Heart right ventricle (tissue), 16 donors: ENCODE measurements at places on chromosomes 4 and X. TPM values are rescaled to one million over a fixed set of nuclear protein-coding genes. Genes with fewer than 3 reads are reported as not detected.
A peak's percentile ranks its signal among the peaks of the same experiment; 100 is the strongest.

DNA sequence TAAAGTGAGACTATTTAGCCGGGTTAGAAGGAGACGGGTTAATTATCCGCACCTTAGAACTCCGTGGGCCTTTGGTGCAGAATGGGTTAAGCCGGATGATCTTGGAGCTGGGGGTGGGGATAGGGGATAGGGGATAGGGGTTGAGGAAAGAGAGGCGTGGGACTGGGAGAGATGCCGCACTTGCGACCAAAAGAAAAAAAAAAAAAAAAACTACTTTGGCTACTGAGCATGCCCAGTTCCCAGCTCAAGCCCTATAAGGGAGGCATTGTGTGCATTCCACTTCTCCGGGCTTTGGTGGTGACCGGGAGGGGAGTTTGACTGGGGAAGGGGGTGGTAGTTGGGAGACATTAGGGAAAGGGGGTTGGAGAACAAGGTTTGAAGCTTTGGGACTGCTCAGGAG, at the start of gene SLITRK4:
SLITRK4 (minus strand) TSS at position 187 of the 400 bp plus-strand sequence. CDS start 4,993 bp downstream, outside the sequence.
- peaks cover 30% of the 10 kb centered on the region for H3K27me3 ChIP-seq
- peak within 1 kb of the TSS; percentile 18 for H3K4me3 ChIP-seq
- no peaks in the 10 kb centered on the region for H3K4me1 ChIP-seq
- no peak within 1 kb of the TSS for H3K27ac ChIP-seq
- no peaks in the 10 kb centered on the region for H3K36me3 ChIP-seq

The TIMM8A gene
- total RNA-seq: 19.5 TPM

DNA sequence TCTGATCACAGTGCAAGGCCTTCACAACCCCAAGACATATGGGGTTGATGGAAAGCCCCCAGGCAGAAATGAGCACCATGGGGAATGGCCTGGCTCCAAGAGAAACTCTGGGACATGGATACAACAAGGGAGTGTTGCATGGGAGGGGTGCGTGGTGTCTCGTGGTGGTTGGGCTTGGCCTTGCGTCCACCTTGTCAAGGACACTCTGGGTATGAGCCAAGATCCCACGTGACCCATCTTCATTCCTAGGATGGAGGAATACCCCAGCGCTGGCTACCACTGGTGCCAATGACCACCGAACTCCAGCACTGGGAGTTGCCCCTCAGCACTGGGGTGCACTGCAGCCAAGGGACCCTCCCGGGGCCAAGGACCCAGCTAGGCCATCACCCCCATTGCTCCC, 267.5 kb upstream of the AGTR2 start:
- no peak for DNase-seq
- H3K4me3 ChIP-seq: no peak overlapping the region
- no peaks in the 10 kb centered on the region for H3K36me3 ChIP-seq
- H3K4me1 ChIP-seq: no peaks in the 10 kb centered on the region
- H3K27me3 ChIP-seq: no peaks in the 10 kb centered on the region

The F8A2 gene
- total RNA-seq: not detected

The ZNF280C gene
- total RNA-seq: 2.1 TPM

The PDZD11 gene
- total RNA-seq: 41.2 TPM

DNA sequence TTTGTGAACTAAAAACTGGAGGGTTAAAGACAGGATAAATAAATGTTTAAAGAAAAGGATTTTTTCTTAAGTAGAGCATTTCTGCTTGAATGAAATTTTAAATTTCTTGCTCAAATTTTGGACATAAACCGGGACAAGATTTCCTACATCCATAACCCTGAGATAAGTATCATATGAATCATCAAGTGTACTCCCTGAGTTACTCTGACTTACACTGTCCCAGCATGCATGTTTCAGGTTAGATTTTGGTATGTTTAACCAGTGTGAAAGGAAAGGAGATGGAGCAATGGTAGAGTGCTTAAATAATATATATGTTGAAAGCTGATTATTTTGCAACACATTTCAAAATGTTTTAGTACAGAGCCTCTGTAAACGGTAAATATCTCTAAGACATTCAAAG, 175.2 kb downstream of the ADGRL3 start:
- DNase-seq: no peak
- H3K36me3 ChIP-seq: no peaks in the 10 kb centered on the region
- H3K4me1 ChIP-seq: no peaks in the 10 kb centered on the region

DNA sequence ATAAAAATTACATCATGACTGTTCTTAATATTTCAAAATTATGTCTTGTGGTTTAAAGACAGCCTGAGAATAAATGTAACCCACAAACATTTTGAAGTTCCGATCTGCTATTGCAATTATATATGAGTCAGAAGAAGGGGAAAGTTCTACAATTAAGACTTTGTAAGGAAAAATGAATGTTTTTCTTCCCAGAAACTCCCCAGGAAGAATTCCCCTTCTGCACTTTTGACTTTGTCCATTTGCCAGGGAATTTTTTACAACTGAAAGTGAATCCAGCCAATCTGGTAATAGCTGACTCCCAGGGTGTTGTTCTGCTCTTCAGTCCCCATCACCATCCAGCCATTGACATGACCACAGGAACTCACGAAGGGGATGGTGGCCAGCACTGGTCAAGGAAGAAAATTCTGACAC, 61.6 kb upstream of the NOCT start:
- H3K4me1 ChIP-seq: no peaks in the 10 kb centered on the region
- H3K27ac ChIP-seq: peak overlapping the region; percentile 65
- no peaks in the 10 kb centered on the region for H3K36me3 ChIP-seq
- no peak overlapping the region for H3K4me3 ChIP-seq
- no peak for DNase-seq
- H3K27me3 ChIP-seq: no peaks in the 10 kb centered on the region

The FGF2 gene
- 8.6 TPM for total RNA-seq

GRCh38 chr4:161167539-161167938, 996.3 kb downstream of the FSTL5 start:
- no peak overlapping the region for H3K4me3 ChIP-seq
- DNase-seq: no peak
- H3K27me3 ChIP-seq: no peaks in the 10 kb centered on the region
- no peak overlapping the region for H3K27ac ChIP-seq
- H3K4me1 ChIP-seq: no peaks in the 10 kb centered on the region

DNA sequence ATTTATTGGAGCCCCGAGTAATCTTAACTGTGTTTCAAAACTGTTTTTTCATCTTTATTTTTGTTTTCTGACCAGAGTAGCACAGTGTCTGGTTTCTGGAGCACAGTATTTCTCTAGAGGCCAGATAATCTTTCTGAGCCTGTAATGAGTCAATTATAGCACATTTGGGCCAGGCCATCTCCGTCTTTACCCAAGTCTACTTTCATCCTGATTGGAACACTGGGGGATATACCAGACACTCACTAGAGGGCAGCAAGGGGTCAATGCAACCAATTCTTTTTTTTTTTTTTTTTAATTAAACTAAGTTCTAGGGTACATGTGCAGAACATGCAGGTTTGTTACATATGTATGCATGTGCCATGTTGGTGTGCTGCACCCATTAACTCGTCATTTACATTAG, 282.0 kb downstream of the ARHGAP24 start:
- H3K4me1 ChIP-seq: peaks cover 41% of the 10 kb centered on the region
- H3K4me3 ChIP-seq: no peak overlapping the region
- H3K27ac ChIP-seq: no peak overlapping the region
- H3K27me3 ChIP-seq: no peaks in the 10 kb centered on the region
- no peaks in the 10 kb centered on the region for H3K36me3 ChIP-seq

DNA sequence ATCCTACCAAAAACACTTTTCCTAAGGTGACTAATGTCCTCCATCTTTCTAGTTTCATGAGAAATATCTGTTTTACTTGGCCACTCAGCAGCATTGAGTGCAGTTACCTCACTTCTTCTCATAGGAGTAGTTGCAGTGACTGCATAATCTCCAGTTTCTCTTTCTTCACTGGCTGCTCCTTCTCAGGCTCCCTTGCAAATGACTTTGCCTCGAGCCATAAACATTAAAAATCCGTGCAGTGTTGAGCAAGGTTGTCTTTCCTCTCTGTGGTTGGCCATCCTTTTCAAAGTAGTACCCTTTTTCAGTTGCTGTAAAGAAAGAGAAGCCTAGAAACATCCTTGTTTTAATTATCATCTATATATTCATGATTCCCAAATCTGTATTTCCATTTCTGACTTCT, 10.2 kb upstream of the PRKG2 start:
- no peaks in the 10 kb centered on the region for H3K4me1 ChIP-seq
- H3K27me3 ChIP-seq: no peaks in the 10 kb centered on the region
- no peak overlapping the region for H3K4me3 ChIP-seq
- no peak for DNase-seq
- no peaks in the 10 kb centered on the region for H3K36me3 ChIP-seq

DNA sequence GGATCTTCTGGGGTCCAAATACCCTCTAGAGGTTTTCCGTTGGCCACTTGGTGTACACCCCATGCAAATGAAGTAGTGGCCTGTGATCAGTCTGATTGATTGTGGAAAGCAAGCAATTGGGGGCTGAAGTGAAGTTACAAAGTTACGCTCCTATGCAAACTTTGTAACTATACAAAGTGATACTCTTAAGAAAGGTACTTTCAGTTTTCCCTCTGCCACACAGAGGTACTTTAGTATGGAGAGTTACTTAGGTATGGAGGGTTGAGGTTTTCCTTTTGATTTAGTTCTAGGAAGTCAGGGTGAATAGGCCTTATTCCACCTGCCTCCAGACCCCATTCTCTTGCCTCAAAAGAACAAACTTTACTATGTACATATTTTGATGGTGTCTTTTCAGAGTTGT, 28.7 kb downstream of the STAG2 start:
- DNase-seq: no peak
- H3K4me1 ChIP-seq: peaks cover 7% of the 10 kb centered on the region
- H3K4me3 ChIP-seq: no peak overlapping the region
- H3K27ac ChIP-seq: no peak overlapping the region
- H3K36me3 ChIP-seq: no peaks in the 10 kb centered on the region
- H3K27me3 ChIP-seq: no peaks in the 10 kb centered on the region

- DNase-seq: no peak
- no peaks in the 10 kb centered on the region for H3K27me3 ChIP-seq
- no peaks in the 10 kb centered on the region for H3K36me3 ChIP-seq
- H3K27ac ChIP-seq: no peak overlapping the region
- H3K4me3 ChIP-seq: no peak overlapping the region
Measured at GRCh38 chr4:13164783-13165331, 319.3 kb downstream of the RAB28 start.
